Activated T-cell treated with anti-CD3 and anti-CD28 coated beads, Interleukin-2, amount 50 U/mL, for 1 hour (primary cell): ENCODE measurements at places on chromosomes 3 and 15.

DNA sequence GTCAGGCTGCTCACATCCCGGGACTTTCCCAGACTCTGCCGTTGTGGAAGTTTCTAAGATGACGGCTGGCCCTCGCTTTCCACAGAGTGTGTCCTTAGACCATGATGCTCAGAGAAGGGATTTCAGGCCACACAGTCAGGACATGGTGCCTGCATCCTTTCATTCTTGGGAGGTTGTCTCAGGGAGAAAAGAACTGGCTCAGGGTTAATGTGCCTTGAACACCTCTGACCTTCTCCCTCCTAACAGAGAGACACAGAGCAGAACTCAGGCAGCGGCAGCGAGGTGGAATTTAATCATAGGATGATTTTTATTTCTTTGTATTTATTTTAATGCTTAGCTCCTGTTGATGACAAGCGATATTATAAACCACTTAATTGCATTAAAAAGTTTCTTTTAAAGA lies 96.9 kb upstream of the ATP2B2 start:
- DNase-seq: no peak

- DNase-seq: no peak
Measured at GRCh38 chr15:91456921-91457320, 356.9 kb downstream of the SV2B start.

- DNase-seq: no peak
Measured at GRCh38 chr15:59349680-59350420, 22.8 kb downstream of the MYO1E start.

DNA sequence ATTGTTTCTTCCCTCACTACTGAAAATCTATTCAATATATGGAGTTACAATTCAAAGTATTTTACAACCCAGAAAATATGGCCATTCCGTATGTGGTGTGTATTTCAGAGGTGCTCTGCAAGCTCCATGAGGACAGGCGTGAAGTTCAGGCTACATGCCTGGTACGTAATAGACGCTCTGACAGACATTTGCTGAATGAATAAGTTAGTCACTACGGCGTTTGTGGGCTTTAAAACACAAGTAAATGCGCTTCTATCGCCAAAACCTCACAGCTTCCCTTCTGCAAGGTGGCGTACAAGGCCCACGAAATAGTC lies 701 bp upstream of the TIPARP start:
- DNase-seq: no peak

- DNase-seq: no peak
Measured at GRCh38 chr15:27124287-27124871, 153.4 kb downstream of the GABRG3 start.

DNA sequence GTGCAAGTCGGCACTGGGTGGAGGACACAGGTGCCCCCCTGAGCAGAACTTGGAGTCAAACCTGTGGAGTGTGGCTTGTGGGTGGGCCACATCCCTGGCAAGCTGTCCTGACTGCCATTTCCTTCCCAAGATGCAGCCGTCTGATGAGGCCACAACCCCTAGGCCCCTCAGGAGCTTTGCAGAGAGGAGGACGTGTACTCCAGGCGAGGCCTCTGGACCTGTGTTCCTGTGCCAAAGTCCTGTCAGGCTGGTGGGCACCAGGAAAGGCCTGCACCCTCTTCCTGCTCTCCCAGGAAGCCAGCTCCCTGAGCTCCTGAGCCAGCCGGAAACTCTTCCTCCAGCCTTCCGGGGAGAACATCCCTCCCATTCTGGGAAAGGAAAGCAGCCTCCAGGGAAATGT lies 48.5 kb downstream of the CMTM6 start:
- DNase-seq: no peak

DNA sequence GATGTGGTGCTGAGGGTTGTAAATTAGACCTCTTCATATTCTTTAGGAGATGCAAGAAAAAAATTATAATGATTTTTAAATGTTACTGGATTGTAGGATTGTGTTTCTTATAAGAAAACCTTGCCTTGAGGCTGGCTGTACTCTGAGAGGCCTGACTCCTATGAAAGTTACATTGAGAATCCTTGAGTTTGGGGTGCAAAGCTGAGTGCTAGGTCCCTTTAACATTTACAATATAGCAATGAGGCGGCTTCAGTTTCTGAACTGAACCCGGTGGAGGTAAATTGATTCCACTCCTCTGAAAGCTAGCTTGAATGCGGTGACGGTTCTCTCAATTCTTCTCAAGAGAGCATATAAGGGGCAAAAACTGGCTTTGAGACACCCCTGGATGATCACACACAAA lies at the start of gene TMPRSS7:
TMPRSS7 (plus strand) TSS at position 301 of the 400 bp plus-strand sequence. CDS start 110 bp downstream, outside the sequence.
- no peak for DNase-seq

DNA sequence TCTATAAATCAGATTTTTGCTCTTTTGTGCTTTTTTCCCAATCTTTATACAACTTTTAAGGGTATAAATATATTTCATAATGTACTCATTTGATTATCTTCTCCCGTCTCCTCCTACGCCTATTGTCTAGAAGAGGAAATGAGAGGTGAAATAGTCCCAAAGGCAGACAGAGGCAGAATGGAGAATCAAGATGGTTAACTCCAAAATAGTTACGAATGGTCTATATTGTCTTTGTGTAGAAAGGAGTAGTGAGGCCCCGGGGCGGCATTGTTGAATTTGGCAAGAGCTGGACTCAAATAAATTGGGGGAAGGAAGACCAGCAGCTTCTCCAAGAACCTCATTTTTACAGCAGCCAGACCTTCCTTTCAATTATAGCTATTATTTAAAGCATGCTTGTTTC lies 23.9 kb downstream of the ITPR1 start:
- no peak for DNase-seq

DNA sequence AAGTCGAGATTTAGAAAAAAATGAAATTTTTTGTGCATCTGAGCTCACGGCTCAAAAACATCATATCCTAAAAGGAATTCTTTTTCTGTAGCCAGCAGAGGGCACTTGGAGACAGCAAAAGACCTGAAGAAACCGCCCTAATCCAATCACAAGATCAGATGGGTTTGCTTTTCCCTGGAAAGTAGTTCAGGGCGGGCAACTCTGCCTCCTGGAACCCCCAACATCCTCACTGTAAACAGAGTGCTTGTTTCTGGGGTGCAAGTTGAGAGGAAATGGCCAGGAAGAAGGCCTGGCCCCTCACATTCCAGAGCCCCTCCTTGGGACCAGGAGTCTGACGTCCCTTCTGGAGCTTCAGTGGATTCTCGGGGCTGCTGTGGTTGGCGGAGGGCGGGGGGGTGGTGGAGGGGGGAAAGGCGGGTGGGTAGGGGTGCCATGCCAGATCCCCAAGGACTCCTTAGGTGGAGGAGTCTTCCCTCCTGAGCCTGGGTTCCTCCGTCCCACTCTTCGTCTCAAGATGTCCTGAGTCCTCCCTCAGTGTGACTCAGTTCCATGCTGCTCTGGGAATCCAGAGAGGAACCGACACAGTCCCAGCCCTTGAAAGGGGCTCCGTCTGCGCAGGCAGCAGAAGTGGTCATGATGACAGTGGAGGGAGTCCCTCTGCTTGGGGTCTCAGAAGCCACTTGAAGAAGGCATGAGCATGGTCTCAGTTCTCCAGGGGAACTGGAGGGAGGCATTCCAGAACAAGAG lies 35.9 kb downstream of the CCK start:
- no peak for DNase-seq

DNA sequence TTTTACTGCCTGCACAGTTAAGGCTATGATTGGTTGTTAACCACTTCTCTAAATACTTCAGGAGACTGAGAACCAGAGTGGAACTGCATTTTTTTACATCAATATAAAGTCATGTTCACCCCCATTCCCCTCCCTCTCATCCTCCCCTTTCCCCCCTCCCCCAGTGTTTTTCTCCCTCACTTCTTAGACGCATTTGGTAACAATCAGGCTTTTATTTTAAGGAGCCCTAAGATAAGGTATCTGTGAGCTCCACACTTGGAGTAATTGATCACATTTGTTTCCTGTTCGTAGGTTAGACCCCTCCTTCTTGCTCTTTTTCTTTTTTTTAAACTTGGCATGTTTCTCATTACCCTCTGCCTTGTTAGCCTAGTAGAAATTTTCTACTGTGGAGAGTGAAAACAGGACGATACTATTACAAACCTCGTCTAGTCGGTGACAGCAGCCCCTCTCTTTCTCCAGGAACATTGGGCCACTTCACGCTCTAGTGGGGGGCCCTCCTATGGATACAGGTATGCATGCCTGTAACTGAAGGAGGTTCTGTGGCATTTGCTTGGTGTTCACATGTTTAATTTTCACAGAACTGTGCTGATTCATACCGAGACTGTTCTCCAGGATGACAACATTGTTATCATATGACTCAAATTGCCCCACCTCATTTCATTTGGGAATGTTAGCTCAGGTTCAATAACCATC lies 314.4 kb downstream of the MECOM start:
- DNase-seq: no peak
